Kidney tubule cell (primary cell): ENCODE measurements at places on chromosomes 16 and 17.

GRCh38 chr17:69018022-69018615, 42.6 kb downstream of the ABCA9 start:
- DNase-seq, result peak; percentile 14

DNA sequence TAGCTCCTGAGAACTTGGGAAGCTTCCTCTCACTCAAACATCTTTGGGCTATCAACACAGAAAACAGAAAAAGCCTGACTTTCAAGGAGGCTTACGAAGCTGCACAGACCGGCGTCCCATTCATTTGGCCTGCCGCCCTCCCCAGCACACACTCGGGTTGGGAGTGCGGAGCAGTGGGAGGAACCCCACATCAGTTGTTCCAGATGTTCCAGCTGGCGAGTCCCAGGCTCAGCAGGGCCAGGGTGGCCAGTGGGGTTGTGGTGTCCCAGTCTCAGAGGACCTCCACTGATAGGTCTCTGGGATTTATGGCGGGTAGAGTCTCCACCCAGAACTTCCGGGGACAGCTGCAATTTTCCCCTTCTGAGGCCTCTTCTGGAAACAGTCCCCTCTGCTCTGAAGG, 43.1 kb upstream of the DLX4 start:
- no peak for DNase-seq

GRCh38 chr17:2560658-2561057, 32.8 kb upstream of the PAFAH1B1 start:
- DNase-seq, result no peak

GRCh38 chr17:42521036-42521435, 15.0 kb upstream of the NAGLU start:
- DNase-seq, result peak; percentile 39

DNA sequence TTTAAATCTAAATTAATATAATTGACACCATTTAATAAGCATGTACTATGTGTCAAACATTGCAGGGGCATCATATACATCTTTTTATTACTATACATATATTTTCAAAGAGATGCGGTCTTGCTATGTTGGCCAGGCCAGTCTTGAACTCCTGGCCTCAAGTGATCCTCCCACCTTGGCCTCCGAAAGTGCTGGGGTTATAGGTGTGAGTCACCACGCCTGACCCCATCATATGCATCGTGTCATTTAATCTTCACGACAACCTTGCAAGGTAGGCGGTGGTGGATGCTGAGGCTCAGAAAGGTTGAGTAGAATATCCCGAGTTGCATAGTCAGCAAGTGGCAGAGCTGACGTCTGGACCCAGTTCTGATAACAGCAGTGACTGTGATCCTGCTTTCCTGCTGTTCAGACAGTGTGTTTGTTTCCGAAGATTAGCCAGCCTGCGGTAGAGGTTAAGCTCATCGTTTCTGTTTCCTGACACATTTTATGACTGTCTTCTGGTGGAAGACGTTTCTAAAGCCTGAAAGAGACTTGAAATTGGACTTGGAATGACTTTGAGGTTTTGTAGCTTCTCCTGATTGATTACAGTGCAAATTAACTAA, 316.6 kb downstream of the SNX29 start:
- DNase-seq, result no peak

DNA sequence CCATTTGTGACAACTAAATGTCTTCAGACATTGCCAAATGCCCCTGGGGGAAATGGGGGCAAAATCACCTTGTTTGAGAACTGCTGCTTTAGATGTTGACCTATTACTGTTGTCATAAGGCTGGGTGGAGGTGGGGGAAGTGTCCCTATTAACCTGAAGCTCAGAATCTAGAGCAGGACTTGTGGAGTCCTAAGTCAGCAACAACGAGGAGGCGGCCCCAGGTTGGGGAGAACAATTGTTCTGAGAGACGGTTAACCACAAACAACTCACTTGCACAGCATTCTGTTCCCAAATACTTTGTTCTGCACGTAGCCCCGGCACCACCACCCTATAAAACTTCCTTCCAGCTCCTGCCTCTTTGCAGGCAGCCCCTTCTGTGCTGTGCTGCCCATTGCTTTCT, 32.5 kb downstream of the TEKT5 start:
- DNase-seq, result no peak
